ENCODE measurements at places on chromosomes 3 and 15.

DNA sequence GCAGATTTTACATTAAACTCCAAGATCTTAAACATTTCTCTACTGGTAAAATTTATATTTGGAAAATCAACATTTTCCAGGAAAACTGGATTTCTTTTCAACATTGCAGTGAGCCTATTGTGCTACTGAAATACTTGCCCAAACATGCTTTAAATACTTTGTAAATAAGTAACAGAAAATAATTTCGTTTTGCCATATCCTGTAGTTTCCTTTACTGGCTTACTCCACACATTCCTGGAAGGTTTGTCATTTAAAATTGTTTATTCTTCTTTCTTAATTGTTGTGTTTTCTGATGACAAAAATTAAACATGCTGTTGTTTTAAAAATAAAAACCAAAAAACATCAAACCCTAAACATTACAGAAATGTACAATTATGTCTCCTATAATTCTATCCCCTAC lies 22.0 kb downstream of the ACAD11 start:
- DNase-seq, result no peak

- no peak for DNase-seq
Measured at GRCh38 chr3:51715977-51716294, 9.1 kb downstream of the GRM2 start.

GRCh38 chr3:181417748-181418147 lies 294.0 kb upstream of the SOX2 start:
- no peak for DNase-seq

DNA sequence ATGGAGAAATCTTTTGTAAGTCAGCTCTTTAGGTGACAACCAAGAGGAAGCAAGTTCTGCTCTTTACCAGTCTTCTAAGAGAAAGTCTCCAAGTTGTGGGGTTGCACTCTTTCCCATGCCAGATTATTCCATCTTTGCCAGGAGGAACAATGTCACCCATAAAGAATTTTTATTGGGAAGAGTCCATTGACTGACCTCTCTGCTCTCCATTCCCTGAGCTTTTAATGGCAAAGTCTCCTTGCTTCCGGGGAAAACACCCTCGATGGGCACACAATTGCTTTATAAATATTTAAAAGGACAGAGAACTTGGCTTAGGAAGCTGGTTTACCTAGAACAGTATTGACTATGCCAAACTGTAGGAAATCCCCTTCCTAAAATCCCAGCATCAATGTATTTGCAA lies 19.9 kb upstream of the UBE2E1 start:
- DNase-seq, result no peak

DNA sequence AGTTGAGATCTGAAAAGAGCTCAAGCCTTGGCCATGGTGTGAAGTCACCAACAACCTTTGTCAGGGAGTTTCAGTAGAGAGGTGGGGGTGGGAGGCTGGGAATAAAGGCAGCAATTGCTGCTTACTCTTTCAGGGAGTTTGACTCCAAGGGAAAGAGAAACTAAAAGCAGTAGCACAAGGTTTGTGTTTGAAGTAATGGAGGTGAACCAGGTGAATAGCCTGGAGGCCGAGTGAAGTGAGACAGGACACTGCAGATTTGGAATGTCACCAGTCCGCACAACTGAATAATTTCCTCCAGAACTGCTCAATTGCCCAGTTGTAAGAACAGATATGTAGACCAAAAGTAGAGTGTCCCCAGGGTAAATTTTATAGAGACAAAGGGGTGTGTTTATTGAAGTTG lies 44.1 kb downstream of the CD86 start:
- DNase-seq, result no peak

- DNase-seq, result no peak
Measured at GRCh38 chr3:17820275-17820674, 77.8 kb upstream of the TBC1D5 start.

GRCh38 chr3:49607105-49607591 lies 52.9 kb downstream of the BSN start:
- DNase-seq, result peak; percentile 60

DNA sequence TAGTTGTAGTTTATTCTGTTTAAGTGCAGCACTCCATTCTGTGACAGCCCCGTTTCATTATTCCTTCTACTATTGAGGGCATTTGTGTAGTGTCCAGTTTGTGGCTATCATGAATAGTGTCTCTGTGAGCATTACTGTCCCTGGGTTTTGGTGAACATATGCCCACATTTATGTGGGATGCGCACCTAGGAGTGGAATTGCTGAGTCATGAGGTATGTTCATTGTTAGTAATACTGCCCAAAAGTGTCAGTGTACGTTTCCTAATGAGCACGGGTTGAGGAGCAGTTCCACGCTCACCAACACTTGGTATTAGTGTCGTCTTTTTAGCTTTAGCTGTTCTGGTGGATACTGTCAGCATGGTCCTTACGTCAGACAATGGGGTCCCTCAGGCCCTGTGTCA lies 131.8 kb downstream of the SLCO3A1 start:
- no peak for DNase-seq

GRCh38 chr3:43676441-43676840 lies 14.3 kb upstream of the ABHD5 start:
- no peak for DNase-seq

DNA sequence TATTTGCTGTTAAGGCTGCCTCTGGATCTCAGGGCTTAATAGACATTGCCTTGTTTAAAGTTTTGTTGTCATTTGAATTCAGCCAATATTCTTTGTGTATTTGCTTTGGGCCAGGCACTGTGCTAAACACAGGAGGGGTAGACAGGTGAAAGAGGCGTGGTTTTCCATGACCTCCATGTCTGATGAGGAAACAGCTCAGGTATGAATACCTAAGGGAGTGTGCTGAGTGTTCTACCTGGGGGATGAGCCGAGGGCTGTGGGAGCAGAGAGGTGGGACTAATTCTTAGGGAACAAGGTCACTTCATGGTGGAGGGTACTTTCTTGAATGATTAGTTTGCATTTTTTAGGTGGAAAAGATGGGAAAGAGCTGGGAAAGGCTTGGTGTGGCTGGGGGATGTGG lies 108.2 kb downstream of the THSD4 start:
- no peak for DNase-seq

DNA sequence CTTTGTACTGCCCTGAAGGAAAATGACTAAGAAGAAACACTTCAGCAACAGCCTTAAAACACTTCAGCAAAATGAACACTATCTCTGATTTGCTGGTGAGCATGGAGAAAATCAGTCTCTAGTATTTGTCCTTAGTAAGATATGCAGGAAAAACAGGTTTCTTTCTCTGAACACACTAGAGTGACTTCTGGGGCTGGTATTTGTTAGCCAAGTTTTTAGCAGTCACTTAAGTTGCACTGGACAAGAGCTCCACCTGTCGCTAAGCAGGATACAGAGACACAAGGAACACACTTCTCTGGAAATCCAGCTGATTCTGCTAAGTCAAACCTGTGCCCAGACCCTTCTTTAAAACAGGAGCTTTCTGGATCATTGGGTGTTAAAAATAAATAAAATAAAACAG lies 65.3 kb downstream of the CHAC1 start:
- no peak for DNase-seq

- no peak for DNase-seq
Measured at GRCh38 chr3:151445273-151446001, 15.4 kb downstream of the IGSF10 start.

- DNase-seq, result no peak
Measured at GRCh38 chr3:41144631-41145030, 54.7 kb upstream of the CTNNB1 start.
